ENCODE measurements at places on chromosomes 4 and X.

GRCh38 chr4:795726-796119 lies 30.2 kb downstream of the CPLX1 start:
- no peak for DNase-seq

- DNase-seq, result no peak
Observed at GRCh38 chrX:43718956-43719355, 62.9 kb downstream of the MAOA start.

- DNase-seq, result no peak
Observed at GRCh38 chr4:36386691-36387090, 105.3 kb downstream of the DTHD1 start.

DNA sequence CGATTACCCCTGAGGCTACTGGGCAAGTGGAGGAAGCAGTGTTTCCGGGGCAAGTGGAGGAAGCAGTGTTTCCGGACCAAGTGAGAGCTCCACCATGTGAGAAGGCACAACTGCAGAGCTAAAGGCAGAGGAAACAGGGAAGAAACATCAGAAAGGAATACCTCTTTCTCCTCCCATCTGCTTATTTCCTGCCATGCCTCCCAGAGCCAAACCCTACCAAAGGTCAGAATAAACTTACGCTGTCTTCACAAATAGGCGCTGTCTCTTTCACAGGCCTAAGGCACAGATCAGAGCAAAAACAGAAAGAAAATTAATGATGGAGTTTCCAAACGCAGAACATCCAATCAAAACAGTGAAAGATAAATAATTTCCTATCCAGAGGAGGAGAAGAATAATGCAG lies 153.0 kb downstream of the ATOH1 start:
- DNase-seq, result no peak

GRCh38 chrX:1686642-1687041 lies 71.8 kb downstream of the ASMT start:
- no peak for DNase-seq

DNA sequence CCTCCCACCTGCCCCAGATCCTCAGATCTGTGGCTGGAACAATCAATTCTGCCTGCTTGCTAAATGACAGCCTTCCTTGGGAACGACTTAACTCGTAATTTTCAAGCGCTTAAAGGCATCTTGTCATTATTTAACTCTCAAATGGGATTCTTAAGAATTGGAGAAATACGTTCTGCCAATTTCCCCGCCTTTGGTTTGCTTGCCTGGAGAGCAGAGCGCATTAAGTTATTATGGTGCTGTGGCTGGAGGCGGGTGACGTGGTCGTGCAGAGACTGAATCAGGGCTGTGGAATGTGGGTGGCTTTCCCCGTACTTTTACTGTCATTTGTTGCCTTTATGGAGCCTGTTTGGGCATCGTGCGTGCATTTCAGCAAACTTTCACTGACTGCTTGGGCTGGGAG lies 78.9 kb upstream of the PSAPL1 start:
- no peak for DNase-seq

- no peak for DNase-seq
Observed at GRCh38 chrX:6954836-6955235, 192.7 kb upstream of the STS start.

DNA sequence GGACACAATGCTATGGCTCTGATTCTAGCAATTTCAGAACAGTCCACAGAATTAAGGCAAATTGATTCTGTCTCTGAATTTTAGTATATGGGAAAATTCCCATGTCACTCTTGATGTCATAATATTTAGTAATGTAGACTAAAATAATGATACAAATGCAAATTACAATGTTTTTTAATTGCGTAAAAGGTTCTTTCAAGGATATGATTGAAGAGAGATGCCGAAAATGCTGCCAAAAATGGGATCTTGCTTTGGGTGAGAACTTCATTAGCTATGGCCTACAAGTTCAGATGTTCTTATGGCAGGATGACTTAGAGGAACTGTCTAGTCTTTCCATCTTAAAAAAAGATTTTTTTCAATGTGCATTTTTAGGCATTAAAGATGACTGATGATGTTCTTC lies 170.6 kb downstream of the TMA16 start:
- DNase-seq, result no peak

GRCh38 chr4:137997496-137997895 lies 244.7 kb downstream of the SLC7A11 start:
- no peak for DNase-seq

GRCh38 chrX:26925088-26925487 lies 538.1 kb downstream of the PPP4R3C start:
- DNase-seq, result no peak

DNA sequence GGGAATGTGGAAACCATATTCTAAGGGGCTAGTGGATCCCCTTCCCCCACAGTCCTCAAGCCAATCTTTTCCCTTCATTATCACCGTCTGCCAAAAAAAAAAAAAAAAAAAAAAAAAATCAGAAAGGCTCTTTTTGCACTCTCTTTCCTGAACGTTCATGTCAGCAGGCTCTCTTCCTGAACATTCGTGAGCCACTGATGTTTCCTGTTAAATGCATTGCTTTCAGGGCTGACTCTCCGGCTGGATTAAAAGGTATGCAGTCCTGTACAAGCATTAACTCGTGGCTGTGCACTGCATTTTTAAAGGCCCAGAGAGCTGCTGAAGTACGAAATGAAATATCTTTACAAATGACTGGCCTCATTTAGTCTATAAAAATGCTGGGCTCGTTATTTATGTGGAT lies 34.0 kb upstream of the TSPAN5 start:
- no peak for DNase-seq

DNA sequence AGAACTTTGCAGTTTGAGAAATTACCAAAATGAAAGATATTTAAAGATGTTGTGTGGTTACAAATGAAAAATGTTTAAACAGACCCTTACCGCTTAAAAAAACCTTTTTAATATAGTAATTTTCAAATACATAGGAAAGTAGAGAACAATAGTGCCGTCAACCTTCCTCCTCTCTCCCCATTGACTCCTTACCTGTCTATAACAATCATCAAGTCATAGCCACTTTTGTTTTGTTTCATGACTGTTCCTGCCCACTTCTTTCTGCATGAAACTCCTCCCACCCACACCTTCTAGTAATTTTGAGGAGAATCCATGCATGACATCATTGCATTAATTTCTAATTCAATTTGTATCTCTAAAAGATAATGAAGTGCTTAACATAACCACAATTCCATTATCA lies 76.5 kb upstream of the ATP8A1 start:
- no peak for DNase-seq

GRCh38 chr4:112860830-112861690 lies 188.4 kb upstream of the ANK2 start:
- no peak for DNase-seq

- DNase-seq, result no peak
Observed at GRCh38 chr4:7584098-7584497, 149.4 kb upstream of the PSAPL1 start.

DNA sequence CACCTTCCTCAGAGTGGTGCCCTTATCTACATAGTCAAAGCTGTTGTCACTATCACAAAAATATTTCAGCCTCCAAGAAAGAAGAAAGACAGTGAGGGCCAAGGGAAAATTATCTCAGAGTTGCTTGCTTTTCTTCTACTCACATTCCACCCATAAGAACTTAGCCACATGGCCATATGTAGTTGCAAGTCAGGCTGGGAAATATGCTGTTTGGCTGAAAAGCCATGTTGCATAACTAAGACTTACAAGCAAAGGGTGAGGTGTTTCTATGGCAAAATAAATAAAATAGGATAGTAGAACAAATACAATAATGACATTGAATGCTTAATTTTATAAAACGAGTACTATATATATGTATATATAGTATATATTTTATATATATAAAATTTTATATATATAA lies 365.9 kb upstream of the PABPC4L start:
- DNase-seq, result no peak

DNA sequence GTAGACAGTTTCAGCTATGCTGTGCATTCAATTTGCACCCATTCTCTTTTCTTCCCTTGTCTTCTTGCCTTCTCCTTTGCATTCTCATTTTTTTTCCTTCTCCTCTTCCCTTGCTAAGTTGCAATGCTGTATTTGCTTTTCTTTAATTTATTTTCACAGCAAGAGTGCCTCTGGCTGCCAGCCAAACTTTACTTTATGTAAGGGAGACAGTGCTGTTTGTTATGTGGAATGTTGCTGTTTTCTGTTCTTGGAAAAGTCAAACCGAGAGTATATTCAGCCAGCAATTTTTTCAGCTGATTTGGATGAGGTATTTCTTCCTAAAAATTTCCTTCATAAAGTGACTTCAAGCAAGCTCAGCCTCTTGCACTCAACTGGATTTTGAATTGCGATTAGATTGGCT lies 1293.4 kb downstream of the ARAP2 start:
- DNase-seq, result no peak

DNA sequence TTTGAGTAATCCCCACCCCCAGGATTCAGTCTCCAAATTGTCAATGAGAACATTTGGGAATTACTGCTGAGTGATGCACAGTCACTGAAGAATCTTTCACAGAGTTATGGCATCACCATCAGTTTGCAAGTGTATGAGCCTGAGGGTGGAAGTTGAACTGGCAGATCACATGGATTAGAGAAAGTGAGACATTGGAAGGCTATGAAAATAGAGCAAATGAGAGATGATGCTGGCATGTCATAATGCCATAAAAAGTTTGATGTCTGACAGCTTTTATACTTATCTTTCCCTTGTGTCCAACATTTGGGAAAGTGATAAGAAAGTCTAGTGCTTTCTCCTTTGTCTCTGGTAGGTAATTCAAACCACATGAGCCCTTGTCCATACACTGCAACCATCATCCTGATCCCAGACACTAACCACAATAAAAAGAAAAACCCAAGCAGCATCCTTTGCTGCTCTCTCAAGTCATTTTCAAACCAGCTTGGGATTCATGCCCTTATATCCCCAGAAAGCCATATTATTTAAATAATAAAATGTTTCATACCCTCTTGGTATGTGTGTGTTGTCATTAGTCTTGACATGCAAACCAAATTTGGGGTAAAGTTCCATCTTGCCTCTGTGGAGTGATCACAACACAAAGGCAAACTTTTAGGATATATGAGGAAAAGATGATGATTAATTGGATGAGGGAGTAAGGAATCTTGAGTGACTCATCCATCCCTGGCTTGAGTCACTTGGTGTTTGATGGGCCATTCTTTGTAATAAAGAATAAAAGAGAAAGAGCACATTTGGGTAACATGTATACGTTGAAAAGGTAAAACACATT lies 438.9 kb downstream of the GRXCR1 start:
- DNase-seq, result no peak

DNA sequence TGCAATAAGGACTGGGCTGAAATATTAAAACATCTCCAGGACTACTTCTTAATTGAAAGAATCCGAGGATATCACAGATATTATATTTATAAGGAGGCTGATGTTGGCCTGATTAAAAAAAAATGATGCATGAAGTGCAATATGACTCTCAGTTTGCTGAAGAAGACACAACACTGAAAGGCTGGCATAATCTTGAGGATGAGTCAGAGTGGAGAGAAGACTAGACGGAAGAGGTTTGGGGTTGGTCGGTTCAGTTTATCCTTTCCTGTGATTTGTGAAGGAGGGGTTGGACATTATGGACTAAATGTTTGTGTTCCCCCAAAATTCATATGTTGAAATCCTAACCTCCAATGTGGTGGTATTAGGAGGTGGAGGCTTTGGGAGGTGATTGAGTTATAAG lies 170.3 kb downstream of the CORIN start:
- no peak for DNase-seq

DNA sequence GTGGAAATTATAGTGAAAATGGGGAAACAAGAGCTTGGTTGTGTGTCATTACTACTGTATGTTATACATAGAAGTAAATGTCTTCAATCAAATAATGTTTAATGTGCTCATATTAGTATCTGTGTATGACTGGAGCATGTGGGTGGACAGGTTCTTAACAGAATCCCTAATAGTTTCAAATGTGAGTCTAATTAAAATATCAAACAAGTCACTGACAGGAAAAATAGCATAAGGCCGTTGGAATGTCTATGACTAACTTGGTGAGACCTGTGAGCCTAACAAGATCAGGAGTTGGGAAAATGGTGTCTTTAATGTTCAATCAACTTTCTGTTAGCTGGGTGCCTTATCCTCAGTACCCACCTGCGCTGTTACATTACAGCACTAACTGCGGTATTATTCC lies 6.2 kb upstream of the CXCL3 start:
- no peak for DNase-seq

DNA sequence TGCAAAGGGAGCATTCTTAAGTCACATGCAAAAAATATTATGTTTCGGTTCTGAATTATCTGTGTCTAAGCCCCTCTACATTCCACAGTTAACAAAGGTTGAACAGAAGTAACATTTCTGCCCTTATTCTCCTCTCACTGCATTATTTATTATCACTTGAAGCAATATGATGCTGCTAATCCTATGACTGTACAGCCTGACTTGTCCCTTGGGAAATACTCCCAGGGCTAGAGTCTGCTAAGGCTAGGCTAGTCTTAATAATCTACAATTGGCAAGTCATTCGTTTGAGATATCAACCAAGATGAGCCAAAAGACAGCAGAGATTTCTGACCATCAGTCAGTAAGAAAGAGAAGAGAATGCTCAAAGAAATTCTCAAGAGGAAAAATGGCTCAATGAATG lies 226.9 kb upstream of the HCCS start:
- DNase-seq, result no peak

DNA sequence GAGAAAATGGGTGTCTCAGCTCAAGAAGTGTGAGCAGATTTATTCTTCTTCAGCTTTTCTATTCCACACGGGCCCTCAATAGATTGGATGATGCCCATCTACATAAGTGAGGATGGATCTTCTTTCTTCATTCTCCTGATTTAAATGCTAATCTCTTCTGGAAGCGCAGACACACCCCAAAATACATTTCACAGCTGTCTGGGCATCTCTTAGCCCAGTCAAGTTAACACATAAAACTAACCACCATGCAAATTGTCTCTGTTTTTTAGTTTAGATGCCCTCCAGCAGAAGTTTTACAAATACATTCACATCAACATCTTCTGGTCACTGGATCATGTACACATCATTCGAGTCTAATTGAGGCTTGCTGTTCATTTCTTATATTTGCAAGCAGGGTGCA lies 249.0 kb upstream of the VCX3A start:
- no peak for DNase-seq

GRCh38 chr4:38539501-38539900 lies 124.5 kb upstream of the KLF3 start:
- DNase-seq, result no peak

- no peak for DNase-seq
Observed at GRCh38 chr4:11312389-11312788, 116.3 kb downstream of the HS3ST1 start.

GRCh38 chr4:140005699-140006098 lies 148.3 kb downstream of the MAML3 start:
- DNase-seq, result no peak

- DNase-seq, result no peak
Observed at GRCh38 chr4:166658585-166658984, 575.7 kb downstream of the SPOCK3 start.

DNA sequence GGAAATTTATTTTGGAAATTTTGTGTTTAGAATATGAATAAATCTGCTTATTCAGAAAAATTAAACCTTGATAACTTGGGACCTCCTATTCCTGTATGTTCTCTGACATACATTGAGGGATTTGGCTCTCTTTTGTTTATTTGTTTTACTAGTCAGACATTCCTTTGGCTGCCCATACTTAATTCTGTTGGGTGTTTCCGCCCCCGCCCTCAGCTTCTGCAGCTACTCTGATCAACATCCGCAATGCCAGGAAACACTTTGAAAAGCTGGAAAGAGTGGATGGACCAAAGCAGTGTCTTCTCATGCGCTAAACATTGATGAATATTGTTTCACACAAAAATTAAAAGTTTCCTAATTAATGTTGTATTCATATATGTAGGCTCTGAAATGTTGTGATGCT lies 40.5 kb downstream of the RRAGB start:
- no peak for DNase-seq

GRCh38 chrX:129772796-129773431 lies 6.8 kb upstream of the SASH3 start:
- DNase-seq, result no peak

Measured in activated gamma-delta T cell (primary cell).